Putamen (tissue), 1 donor: ENCODE measurements at places on chromosomes 11 and 22.
A peak's percentile ranks its signal among the peaks of the same experiment; 100 is the strongest.

GRCh38 chr11:35352077-35352888 is 67.1 kb downstream of the SLC1A2 start:
- DNase-seq = no peak

- peak; percentile 50 for DNase-seq
Observed at GRCh38 chr11:3905080-3905953, 49.9 kb downstream of the STIM1 start.

DNA sequence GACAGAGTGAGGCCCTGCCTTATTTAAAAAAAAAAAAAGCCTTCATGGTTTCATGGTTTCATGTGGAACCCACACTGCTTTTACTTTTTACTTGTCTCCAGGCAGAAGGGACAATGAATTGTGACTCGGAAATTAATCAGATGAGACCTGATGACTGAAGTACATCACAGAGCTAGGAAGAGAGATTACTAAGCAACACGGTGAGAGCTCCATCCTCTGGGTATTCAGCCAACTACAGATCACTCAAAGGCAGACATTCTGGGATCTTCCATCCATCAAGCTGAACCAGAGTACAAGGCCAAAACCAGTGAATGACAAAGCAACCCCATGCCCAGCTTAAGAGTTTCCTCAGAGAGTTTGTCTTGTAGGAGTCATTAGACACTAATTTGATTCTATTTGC is 433.2 kb downstream of the SOX6 start:
- no peak for DNase-seq

DNA sequence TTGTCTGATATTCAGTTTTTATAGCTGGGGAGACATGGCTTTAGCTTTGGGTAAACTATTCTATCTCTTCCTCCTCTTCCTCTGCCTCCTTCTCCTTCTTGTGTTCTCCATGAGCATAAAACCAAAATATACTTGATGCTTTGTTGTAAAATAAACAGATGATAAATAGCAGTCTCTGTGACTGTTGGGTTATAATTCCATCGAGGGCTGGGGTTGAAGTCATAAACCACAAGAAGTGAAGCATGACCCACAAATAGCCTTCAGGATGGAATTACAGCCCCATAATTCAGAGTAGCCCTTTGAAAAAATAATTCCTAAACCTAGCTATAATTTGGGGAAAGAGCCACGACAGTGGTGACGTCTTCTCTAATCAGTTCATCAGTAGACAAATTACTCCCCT is 177.7 kb downstream of the SNX19 start:
- no peak for DNase-seq

GRCh38 chr22:20863366-20863765 is 4.6 kb downstream of the SNAP29 start:
- no peak for DNase-seq

DNA sequence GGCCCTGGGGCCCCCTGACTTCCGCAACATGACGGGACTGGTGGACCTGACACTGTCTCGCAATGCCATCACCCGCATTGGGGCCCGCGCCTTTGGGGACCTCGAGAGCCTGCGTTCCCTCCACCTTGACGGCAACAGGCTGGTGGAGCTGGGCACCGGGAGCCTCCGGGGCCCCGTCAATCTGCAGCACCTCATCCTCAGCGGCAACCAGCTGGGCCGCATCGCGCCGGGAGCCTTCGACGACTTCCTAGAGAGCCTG is 992 bp downstream of the LRFN4 start:
- DNase-seq = no peak

- DNase-seq = no peak
Observed at GRCh38 chr11:120950880-120951279, 73.0 kb upstream of the TBCEL start.
